Suprapubic skin (tissue), 4 donors: ENCODE measurements at places on chromosomes 12 and 14.

GRCh38 chr12:122503147-122503751 is 2.5 kb upstream of the ZCCHC8 start:
- DNase-seq, result no peak

DNA sequence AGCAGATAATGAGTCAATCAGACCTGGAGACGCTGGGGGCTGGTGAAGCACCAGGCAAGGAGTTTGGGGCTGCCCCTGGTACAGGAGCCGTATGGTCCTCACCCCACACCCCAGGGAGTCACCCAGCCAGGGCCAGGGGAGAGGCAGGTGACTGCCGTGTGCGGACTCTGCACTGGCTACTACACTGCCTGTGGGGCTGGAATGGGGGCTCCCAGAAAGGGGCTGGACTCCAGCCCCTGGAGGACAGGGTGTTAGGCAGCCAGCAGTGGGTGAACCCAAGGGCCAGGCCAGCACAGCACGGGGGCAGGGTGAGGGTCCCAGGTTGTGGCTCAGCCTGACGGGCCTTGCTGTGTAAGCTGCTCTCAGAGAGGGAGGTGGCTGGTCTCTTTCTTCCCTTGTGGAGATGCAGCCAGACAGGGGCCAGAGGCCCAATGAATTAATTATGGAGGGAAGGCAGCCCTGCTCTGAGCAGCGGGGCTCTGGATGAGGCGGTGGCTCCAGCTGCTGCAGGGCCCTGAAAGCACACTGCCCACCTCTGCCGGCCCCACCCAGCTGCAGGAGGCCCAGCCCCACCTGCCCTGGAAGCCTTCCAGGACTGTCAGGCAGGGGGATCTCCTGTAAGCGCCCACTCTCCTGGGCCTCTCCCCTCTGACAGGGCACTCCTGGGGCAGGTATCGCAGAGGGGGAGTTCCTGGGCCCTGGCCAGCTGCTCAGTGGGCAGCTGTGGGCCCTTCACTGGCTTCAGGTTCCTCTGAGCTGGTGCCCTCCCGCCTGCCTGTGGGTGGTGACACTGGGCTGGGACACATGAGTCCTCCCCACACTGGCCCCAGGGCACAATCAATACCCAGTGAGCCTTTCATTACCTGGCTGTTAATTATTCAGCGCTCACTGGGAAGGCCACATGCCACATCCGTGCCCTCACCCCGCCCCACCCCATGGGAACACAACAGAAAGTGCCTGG is 142.5 kb upstream of the C14orf180 start:
- peak; percentile 74 for DNase-seq

DNA sequence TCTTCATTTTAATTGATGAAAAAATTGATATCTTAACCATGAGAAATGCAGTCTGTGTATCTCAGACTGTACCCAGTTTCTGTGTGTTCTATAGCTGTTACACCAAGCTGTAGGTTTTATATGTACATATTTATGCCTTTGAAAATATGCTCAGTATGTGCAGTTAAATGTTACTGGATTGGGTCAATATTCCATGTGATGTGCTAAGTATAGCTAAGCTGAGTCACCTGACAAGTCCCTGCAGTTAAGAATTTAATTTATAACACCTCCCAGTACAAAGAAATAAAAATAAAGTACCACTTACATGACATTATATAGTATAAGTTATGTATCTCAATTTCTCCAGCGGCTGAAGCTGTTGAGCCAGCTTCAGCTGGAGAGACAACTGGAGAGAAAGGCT is 984.0 kb downstream of the GALC start:
- DNase-seq, result no peak

DNA sequence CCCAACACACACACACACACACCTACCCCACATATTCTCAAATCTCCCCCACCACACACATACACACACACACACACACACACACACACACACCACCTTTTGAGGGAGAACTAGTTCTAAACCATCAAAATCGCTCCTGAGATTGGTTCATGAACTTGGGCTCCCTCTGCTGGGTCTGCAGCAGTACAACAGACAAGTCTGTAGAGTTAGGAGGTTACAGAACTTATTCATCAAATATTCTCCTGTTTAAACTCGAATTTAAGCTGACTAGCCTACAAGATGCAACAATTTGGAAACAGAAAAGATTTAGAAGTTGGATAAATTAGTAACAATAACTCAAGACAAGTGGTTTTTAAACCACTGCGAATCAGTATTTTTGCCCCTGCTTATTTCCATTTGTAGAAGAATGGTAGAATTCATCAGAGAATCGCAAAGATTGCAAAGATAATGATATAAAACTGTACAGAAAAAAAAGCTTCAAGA is 136.4 kb upstream of the USP15 start:
- DNase-seq, result no peak

DNA sequence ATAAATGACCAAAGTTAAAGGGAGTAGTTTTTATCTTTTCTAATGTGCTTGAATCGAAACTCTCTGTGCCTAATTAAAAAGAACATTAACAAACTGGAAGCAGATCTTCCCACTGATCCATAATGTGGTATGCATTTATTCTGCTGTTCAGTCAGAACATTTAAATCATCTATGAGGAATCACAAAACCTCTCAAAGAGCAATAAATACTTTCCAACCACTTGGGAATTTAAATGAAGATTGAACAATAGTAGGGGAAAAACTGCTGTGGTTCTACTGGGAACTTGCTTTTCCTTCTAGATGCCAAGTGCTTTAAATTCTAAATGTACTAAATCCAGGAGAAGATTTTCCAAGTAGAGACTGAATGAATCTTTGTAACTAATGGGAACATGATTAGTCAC is 12.3 kb upstream of the CHPT1 start:
- no peak for DNase-seq

- DNase-seq, result no peak
These were observed 113.5 kb upstream of the VASH1 start for GRCh38 chr14:76647697-76648298.

GRCh38 chr12:53495903-53496751 is 3.1 kb downstream of the MAP3K12 start:
- peak; percentile 88 for DNase-seq

- DNase-seq, result no peak
These were observed at the start of gene ZNF385A for GRCh38 chr12:54384591-54385041. TSS of gene ZNF385A (minus strand) at chr12:54384733. CDS start at chr12:54384514, 219 bp downstream.

DNA sequence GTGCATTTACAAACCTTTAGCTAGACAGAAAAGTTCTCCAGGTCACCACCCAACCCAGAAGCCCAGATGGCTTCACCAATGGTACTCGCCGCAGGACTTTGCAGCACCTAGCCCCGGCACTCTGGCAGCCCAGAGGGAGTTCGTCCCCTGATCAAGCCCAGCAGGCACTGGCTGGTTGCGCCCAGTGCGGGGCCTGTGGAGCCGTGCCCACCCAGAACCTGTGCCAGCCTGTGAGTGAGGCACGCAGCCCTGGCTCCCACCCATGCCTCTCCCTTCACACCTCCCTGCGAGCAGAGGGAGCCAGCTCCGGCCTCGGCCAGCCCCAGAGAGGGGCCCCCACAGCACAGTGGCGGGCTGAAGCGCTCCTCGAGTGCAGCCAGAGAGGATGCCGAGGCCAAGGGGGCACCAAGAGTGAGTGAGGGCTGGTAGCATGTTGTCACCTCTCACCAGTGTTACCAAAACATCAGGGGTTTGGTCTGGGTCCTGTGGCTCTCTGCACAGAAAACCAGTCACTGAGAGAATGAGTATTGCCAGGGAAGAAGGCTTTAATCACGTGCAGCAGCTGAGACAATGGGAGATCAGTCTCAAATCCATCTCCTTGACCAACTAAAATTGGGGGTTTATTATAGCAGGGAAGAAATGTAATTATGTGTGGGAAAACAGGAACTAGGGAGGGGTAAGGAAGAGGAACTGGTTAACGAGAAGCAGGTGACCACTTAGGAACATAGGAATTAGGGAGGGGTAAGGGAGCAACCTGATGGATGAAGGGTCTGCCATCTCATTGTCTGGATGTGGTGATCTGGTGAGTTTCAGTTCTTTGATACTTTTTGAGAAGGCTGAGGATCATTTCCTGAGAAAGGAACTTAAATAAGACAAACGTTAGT is 151.3 kb downstream of the NUBPL start:
- DNase-seq, result no peak

GRCh38 chr14:101506211-101506925 is 54.9 kb upstream of the DIO3 start:
- DNase-seq, result peak; percentile 68

- no peak for DNase-seq
These were observed 63.3 kb downstream of the ACSS3 start for GRCh38 chr12:81141217-81141616.

DNA sequence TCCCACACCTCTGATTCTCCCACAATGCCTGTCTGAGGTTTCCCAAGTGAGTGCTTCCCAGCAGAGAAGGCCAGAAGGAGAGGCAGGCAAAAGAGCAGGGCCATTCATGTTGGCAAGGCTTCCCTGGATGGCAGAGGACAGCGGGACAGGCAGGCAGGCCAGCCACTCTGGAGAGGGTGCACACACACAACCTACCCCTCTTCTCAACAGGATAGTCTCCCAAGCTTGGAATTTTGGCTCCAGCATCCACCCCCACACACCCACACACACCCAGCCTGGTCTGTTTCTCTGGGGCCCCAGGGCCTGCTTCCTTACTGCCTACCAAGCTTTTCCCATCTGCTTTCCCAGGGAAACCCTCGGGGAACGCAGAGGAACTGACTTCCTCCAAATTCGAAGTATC is 15.4 kb upstream of the RACGAP1 start:
- no peak for DNase-seq

GRCh38 chr14:102951034-102951433 is 28.6 kb downstream of the AMN start:
- no peak for DNase-seq

- DNase-seq, result no peak
These were observed 38.9 kb upstream of the LRP6 start for GRCh38 chr12:12305568-12306300.

GRCh38 chr12:47943623-47944340 is 19.6 kb upstream of the TMEM106C start:
- DNase-seq, result no peak

GRCh38 chr12:43147878-43148277 is 404.1 kb downstream of the ADAMTS20 start:
- no peak for DNase-seq

- peak; percentile 6 for DNase-seq
These were observed 235.2 kb downstream of the ZFP36L1 start for GRCh38 chr14:68557648-68558047.

GRCh38 chr14:77838831-77839511 is 39.1 kb downstream of the ADCK1 start:
- DNase-seq, result no peak

DNA sequence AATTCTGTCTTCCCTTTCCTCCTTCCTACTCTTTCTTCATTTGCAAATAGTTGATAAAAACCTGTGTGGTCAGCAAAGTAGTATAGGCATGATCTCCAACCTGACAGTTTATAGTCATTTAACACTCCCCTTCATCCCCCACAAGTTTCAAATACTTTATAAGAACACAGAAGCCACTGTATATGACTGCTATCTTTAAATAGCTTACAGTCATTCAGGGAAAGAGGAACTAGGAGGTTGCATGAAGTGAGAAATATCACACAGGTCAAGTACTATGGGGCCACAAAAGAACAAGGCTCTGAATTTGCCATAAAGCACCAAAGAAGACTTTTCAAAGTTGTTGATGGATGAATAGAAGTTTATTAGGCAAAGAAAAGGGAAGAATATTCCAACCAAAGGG is 431.3 kb downstream of the NPAS3 start:
- no peak for DNase-seq

GRCh38 chr12:67701121-67701520 is 52.6 kb downstream of the DYRK2 start:
- DNase-seq, result no peak

DNA sequence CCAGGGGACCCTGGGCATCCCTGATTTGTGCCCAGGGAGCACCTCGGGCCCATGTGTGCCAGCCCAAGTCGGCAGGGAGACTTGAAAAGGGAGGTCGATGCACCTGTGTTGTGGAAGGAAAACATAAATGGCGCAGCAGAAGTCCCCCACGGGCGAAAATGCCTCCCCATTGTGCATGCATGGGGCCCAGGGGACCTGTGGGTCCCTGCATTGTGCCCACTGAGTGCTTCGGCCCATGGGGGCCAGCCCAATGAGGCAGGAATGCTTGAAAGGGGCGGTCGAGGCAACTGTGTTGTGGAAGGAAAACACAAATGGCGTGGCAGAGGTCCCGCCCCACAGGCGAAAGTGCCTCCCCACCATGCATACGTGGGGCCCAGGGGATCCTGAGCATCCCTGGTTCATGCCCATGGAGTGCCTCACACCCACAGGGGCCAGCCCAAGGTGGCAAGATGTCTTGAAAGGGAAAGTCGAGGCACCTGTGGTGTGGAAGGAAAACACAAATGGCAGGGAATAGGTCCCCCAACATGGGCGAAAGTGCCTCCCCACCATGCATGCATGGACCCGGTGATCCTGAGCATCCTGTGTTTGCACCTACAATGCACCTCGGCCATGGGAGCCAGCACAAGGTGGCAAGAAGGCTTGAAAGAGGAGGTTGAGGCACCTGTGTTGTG is 368.0 kb downstream of the ALG10 start:
- peak; percentile 72 for DNase-seq

DNA sequence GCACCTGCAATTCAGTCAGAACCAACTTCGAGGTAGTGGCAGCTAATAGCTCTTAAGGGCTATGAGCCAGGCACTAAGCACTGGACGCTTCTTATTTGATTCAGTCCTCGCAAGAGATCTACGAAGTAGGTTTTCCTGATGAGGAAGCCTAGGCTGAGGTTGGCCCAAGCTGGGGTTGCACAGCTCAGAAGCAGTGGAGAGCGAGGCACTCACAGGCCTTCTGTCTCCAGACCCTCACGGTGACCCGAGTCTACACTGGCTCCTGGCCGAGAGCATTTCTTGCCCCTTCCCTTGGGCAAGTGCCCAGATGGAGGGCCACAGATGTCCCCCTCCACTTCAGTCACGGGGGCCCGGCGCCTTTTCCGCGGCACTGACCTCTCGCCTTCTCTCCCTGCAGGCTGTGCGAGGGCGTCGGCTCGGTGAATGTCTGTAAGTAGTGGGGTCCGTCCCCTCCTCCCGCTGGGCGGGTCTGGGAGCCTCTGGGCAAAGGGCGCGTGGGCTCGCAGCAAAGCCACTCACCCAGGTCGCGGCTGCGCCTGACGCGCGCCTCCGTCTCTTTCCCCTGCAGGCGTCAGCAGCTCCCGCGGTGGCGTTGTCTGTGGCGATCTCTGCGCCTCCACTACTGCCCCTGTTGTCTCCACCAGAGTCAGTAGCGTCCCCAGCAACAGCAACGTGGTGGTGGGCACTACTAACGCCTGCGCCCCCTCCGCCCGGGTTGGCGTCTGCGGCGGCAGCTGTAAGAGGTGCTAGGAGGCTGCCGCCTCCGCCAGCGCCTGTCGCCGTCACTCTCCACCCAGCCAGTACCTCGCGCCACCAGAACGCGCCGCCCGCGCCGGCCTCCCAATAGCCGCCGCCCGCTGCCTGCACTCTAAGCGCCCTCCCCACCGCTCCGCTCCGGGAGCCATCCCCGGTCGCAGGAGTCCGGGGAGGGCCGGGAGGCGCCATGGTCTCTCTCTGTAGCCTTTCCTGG is 13.1 kb downstream of the KRT83 start:
- DNase-seq, result peak; percentile 74

- no peak for DNase-seq
These were observed 2.1 kb downstream of the GPX2 start for GRCh38 chr14:64940336-64940910.

DNA sequence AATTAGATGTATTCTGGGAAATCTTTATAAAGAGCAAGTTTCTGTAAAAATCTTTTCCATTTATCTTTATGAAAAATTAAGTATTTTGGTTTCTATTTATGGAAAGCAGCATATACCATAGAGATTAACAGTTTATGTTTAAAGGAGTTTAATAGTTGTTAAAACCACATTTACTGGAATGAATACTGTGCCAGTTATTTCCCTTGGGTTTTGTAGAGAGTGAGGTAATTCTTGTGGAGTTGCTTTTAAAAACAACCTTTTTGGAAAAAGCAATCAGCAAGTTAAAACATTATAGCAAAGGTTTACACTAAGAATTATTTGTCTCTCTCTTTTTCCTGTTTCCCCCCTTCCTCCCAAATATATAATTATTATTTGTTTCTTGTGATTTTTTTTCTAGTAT is 34.9 kb downstream of the AEBP2 start:
- no peak for DNase-seq
